Adipocyte (in vitro differentiated cells): ENCODE measurements at places on chromosomes 16 and 17.

DNA sequence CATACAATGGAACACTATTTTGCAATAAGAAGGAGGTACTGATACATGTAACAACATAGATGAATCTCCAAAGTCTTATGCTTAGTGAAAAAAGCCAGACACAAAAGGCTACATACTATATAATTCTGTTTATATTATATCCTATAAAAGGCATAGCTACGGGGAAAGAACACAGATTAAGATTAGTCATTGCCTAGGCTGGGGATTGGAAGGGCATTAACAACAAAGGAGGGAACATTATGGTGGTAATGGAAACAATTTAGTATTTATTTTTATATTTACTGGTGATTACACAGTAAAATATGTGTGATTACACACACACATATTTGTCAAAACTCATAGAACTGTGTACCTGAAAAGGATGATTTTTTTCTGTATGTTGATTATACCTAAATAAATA, 278.1 kb downstream of the ZFHX3 start:
- no peak for DNase-seq

DNA sequence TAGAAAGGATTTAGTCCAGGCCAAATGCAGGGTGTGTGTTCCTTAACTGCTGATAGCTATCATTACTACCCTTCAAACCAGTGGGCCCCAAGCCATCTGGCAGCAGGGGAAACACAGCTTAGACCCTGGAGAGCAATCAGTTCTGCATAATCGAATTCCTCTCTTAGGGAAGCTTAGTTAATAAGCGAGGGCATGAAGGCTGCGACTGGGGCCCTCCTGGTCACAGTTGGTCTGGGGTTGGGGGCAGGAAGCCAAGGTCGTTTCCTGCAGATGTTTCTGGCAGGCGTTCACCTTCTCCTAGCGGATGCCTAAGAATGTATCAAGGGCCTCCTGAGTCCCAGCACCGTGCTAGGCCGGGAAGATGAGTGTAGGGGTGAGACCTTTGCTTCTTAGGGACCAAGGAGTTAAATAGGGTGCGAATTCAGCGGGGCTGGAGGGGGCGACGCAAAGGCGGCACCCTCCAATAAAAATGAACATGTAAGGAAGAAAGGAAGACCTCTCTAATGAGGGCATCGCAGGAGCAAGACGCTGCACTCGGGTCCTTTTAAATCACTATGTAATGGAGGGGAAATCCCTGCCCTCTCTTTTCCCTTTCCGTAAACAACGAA, 16.5 kb upstream of the EEF2K start:
- DNase-seq: peak; percentile 15

DNA sequence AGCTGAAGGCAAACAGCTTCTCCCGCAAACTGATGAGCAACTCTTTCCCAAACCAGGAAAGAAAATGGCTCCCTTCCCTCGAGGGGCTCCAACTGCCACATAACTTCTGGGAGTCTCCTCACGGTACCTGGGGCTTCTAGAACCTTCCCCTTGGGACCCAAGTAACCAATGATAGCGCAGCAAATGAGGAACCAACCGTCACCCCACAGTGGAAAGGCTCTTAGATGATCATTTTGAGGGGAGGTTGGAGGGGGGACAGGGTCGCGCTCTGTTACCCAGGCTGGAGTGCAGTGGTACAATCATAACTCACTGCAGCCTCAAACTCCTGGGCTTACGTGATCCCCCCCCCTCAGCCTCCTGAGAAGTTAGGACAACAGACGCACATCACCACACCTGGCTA, at the start of gene DNAH17:
TSS of gene DNAH17 (minus strand) at position 101 of the 400 bp plus-strand sequence. CDS start 2,339 bp downstream, outside the sequence.
- DNase-seq: no peak

GRCh38 chr16:47895146-47895545, 260.6 kb downstream of the ABCC12 start:
- no peak for DNase-seq

DNA sequence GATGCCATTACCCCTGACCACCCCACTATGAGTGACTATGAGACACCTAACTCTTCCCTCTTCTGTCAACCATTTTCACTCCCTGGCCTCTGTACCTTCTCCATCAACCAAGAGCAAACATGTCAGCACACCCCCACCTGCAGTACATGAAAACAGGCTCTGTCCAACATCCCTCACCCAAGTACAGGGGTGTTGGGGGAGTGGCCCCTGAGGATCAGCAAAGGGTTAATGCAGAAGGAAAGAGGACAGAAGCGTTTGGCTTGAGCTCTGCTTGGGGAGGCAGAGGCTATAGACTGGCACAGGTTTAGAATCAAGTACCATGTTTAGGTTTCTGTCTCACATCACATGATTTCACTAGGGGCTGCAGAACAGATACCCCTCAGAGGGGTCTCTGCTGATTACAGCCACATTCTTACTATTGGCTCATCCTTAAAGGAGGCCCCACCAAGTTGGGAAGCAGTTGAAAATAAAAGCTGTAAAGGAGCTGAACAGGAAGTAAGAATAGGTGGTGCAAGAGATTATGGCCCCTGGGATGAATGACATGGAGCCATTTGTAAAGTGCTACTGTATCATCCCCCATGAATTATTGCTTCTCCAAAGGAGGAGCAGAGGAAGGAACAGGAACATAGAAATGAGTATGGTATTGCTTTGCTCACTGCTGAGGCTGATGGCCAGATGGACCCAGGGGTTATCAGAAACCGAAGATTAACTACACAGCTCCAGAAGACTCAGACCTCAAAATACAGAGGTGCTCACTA, 2.4 kb upstream of the PSMC3IP start:
- DNase-seq: no peak

- DNase-seq: no peak
Observed at GRCh38 chr17:66525338-66525737, 222.9 kb downstream of the PRKCA start.

- DNase-seq: no peak
Observed at GRCh38 chr16:81014672-81015071, 7.7 kb downstream of the CENPN start.

DNA sequence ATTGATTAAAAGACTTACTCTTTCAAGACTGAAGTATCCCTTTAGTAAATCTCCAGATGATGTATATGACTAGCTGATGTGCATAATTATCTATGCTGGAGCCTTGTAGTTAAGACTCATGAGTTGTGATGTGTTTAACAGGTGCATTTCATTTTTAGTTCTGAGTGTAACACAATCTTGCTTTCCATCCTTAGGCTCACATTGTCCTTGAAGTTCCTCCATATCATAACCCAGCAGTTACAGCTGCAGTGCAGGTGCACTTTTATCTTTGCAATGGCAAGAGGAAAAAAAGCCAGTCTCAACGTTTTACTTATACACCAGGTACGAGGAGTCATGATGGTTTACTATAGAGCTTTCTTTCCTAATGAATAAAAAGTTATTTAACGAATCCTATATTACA, 52.9 kb downstream of the ESRP2 start:
- no peak for DNase-seq

DNA sequence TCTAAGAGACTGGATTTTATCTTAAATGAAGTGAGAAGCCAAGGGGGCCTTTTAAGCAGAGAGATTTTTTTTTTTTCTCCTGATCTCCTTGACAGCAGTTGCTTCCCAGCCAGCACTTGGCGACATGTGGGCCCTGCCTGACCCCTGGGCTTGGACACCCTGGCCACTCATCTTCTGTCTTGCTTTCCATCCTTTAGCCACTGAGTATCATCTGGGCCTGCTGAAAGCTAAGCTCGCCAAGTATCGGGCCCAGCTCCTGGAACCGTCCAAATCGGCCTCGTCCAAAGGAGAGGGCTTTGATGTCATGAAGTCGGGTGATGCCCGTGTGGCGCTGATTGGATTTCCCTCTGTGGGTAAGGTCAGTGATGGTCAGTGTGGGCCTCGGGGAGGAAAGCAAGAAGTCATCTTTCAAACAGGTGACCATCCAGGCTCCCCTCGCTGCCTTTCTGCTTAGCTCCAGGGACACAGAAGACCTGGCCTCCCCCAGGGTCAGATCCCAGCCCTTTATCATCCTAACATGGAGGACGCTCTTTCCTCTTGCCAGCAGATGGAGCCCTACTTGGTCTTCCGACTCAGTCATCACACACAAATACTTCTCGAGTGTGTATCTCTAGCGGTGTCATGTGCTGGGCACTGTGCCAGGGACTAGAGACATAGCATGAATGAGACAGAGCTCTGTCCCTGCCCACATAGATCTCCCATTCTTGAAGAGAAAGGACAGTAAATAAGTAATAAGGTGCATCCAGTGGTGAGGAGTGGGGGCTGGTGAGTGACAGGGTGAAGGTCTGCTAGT, 6.1 kb downstream of the DRG2 start:
- DNase-seq: peak; percentile 24

DNA sequence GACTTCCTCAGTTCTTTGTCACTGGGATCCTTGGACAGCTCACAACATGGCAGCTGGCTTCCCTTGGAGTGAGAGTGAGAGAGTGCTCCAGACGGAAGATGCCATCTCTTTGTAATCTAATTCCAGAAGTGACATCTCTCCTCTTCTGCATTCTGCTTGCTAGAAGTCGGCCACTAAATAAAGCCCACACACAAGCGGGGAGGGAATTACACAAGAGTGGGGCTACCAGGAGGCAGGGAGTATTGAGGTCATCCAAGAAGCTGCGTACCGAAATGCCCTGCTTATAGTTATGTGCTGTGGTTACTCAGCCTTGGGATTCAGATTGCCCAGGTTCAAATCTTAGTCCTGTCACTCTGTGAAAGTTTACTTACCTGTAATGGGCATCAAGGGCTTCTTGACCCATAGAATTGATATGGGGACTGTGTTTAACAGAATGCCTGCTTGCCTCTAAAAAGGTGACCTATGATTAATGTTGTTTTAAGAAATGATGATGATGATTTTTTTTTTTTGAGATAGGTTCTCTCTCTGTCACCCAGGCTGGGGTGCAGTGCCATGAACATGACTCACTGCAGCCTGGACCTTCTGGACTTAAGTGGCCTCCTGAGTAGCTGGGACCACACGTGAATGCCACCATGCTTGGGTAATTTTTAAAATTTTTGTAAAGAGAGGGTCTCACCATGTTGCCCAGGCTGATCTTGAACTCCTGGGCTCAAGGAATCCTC, 120.9 kb upstream of the HS3ST2 start:
- DNase-seq: no peak

- DNase-seq: no peak
Observed at GRCh38 chr16:19479302-19479721, 42.6 kb downstream of the GDE1 start.

GRCh38 chr17:39828443-39828842, 35.7 kb downstream of the IKZF3 start:
- DNase-seq: no peak

GRCh38 chr16:66972983-66973382, 11.9 kb downstream of the CES3 start:
- no peak for DNase-seq

- peak; percentile 94 for DNase-seq
Observed at GRCh38 chr16:3129137-3130131, 5.4 kb upstream of the ZNF213 start.
